Activated CD4-positive, alpha-beta T cell treated with anti-CD3 and anti-CD28 coated beads, Interleukin-10, Interleukin-2, amounts not matched to agents 100 ng/mL and 50 ng/mL, durations not matched to agents 16 hours and 8 hours (primary cell): ENCODE measurements at places on chromosomes 13 and 19.
A peak's percentile ranks its signal among the peaks of the same experiment; 100 is the strongest.

DNA sequence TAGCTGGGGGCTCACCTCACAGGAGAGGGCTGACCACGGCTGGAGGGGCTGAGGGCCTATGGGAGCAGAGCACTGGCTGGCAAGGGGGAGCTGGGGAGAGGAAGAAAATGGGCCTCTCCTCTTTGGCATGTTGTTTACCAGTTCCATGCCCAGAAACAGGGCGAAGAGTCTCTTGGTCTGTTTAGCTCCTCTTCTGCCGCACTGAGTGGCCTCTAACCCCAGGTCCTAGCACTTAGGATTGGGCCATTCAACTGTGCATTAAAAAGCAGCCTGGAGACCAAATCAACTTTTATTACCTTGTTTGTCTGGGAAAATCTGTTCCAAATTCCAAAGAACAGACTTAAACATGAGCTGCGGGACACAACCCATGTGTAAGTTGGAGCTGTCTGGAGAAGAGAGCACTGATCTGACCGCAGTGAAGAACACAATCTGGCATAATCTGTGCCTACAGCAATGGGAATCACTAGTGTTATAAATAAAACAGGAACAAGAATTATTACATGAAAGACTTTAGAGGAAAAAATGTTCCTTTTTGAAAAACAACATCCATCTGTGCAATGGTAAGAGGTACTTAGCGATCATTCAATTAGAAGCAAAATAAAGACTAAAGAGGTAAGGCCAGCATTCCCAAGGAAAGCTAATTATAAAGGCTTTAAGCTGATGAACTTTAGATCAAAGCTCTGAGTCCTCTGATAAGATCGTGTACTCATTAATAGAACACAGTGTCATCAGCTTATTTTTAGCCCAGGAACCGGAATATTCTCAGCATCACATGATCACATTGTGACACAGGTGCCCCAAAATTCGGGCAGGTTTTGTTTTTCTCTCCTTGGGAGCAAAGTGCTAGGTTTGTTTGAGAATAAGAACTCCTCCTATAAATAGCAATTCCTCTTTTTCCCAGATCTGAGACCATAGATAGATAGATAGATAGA, 243.2 kb downstream of the COL4A1 start:
- no peak for DNase-seq

GRCh38 chr19:49534632-49535385, 7.0 kb downstream of the RCN3 start:
- peak; percentile 24 for DNase-seq

- no peak for DNase-seq
These were observed 17.6 kb downstream of the NOVA2 start for GRCh38 chr19:45955905-45956608.

GRCh38 chr13:79392882-79393563, 13.0 kb downstream of the RBM26 start:
- DNase-seq, result peak; percentile 84

GRCh38 chr13:112972258-112972657, 3.2 kb downstream of the MCF2L start:
- no peak for DNase-seq

- DNase-seq, result no peak
These were observed 1556.6 kb upstream of the PRR20A start for GRCh38 chr13:55583953-55584593.

DNA sequence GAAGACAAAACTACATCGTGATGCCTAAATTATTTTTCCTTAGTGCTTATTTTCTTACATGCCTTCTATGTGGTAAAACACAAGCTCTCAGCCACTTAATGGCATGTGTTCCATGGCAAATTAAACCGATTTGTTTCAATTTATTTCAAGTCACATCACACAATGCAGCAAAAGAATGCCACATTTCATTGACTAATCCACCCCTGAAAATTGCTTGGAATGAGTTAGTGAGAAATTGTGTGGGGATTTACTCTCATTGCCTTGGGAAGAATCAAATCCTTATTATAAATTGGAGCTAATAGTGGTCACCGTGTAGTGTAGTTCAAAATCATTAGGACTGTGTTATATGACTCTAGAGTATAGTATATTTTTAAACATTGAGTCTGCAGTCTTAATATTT, 485.5 kb upstream of the KLHL1 start:
- no peak for DNase-seq

GRCh38 chr13:42420304-42420703, 148.4 kb downstream of the AKAP11 start:
- DNase-seq, result peak; percentile 69

DNA sequence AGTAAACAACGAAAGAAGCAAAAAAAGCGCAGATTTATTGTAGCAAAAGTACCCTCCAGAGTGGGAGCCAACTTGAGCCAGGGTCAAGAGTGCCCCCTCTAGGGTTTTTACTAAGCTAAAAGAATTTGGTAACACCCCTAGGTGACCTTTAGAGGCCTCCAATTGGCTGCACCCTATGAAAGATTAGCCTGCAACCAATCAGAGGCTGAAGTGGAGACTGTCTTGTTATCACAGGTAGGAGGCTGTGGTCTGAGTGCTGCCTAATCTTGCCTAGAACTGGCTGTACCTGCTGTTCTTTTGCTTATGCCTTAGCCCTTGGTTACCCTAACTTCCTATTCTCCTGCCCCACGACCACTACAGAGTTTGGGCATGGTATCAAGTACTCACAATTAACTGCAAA, 38.3 kb downstream of the ANKRD10 start:
- no peak for DNase-seq

DNA sequence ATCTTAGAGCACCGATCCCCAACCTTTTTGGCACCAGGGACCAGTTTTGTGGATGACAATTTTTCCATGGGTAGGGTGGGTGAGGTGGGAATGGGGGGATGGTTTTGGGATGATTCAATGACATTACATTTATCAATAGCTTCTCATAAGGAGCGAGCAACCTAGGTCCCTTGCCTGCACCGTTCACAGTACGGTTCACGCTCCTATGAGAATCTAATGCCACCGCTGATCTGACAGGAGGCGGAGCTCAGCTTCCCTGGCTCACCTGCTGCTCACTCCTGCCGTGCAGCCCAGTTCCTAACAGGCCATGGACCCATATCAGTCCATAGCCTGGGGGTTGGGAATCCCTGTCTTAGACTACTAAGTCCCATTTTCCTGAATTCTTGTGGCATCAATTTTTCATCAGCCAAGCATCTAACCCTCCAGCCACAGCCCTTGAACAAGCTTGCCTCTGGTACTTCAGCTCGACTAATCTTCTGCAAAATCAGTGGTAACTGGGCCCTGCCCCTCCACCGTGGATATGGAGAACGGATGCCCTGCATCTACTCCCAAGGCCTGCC, 37.0 kb upstream of the MAP3K10 start:
- no peak for DNase-seq

- DNase-seq, result no peak
These were observed 4.6 kb downstream of the RNASEH2B start for GRCh38 chr13:50914176-50914700.

- DNase-seq, result no peak
These were observed 33.7 kb downstream of the EEF1AKMT1 start for GRCh38 chr13:20740021-20740420.

DNA sequence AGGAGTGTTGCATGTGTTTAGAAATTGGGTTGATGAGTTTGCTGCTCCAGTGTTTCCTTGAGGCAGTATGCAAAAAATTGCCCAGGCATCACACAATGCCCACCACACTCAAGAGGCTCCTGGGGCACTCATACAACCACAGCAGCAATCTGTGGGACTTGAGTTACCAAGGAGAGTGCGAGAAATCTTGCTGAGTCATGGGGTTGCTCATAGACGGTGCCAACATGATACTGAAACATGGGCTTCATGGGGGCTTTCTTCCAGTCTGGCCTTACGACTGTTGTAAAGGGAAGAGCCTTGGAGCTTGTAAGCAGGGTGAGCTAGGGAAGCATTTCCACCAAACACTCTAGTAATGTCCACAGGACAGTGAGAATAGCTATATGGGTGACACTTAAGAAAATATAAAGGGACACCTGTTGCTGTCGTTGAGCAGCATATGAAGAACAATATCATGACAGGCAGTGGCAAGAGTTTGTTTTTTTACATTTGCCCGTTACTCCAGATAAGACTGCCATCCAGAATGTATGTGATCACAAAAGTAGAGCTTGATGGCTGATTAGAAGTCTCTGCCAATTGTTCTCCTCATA, 1237.4 kb downstream of the UQCRFS1 start:
- DNase-seq, result no peak

DNA sequence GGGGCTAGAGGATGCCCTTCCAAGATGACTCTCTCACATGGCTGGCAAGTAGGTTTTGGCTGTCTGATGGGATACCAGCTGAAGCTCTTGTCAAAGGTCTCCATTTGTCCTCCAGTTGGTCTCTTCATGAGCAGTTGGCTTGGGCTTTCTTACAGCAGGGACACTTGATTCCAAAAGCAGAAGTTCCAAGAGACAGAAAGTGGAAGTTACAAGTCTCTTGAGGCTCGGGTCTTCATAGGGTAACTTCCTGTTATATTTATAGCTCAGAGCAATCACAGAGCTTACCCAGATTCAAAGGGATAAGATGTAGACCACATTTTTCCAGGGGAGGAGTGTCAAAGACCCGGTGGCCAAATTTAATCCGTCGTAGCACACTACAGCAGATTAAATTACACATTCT, 440.0 kb downstream of the RFC3 start:
- DNase-seq, result no peak

GRCh38 chr13:81211713-81212112, 870.8 kb upstream of the SPRY2 start:
- DNase-seq, result no peak

GRCh38 chr13:47216176-47216822, 319.4 kb upstream of the HTR2A start:
- no peak for DNase-seq

DNA sequence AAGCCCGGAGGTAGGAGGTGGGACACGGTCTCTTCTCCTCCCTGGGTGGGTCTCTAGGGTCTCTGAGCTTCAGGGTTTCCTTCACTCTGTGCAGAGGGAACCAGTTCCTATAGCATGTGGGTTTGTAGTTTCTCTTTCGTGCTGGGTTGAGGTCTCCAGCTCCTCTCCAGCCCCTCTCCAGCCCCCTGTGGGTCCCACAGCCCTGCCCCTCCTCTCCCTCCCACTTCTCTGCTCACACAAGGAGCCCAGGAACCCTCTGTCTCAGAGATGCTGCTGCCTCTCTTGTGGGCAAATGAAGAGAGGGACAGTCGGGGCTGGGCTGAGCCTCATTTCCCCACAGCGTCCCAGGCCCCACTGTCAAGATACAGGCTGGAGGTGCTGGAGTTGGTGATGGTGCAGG, 1.4 kb downstream of the SIGLEC7 start:
- DNase-seq, result no peak

DNA sequence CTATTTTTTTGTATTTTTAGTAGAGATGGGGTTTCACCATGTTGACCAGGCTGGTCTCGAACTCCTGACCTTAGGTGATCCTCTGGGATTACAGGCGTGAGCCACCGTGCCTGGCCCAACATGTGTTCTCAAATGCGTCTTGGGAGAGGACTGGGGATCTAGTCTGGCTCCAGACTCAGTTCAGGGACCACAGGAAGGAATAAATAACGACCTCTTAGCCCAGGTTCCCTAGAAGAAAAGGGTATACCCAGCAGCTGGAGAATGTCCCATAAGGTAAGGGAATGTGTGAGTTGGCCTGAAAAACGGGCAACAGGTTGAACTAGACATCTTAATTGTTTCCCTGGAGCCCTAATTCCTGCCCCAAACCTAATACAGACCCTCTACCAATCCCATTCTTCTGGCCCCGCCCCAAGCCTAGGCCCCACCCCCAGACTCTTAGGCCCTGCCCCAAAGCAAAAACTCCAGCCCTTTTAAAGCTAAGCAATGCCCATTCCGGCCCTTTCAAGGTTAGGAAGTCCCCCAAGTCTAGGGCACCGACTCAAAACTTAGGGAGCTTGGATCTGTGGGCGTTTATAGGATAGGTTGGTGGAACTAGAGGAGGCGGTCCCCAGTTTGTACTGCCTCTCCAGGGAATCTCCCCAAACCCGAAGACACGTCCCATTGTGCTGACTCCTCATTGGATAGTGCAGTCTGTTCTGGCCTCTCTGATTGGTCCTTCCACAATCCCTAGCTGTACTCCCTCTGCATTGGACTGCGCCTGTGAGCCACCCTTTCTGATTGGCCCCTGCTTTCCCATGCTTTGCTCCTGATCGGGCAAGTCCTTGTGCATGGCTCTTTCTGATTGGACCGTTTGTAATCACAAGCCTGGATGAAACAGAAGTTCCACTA, 5.4 kb upstream of the LRFN1 start:
- no peak for DNase-seq

- DNase-seq, result no peak
These were observed 79.1 kb downstream of the ESD start for GRCh38 chr13:46717856-46718255.

DNA sequence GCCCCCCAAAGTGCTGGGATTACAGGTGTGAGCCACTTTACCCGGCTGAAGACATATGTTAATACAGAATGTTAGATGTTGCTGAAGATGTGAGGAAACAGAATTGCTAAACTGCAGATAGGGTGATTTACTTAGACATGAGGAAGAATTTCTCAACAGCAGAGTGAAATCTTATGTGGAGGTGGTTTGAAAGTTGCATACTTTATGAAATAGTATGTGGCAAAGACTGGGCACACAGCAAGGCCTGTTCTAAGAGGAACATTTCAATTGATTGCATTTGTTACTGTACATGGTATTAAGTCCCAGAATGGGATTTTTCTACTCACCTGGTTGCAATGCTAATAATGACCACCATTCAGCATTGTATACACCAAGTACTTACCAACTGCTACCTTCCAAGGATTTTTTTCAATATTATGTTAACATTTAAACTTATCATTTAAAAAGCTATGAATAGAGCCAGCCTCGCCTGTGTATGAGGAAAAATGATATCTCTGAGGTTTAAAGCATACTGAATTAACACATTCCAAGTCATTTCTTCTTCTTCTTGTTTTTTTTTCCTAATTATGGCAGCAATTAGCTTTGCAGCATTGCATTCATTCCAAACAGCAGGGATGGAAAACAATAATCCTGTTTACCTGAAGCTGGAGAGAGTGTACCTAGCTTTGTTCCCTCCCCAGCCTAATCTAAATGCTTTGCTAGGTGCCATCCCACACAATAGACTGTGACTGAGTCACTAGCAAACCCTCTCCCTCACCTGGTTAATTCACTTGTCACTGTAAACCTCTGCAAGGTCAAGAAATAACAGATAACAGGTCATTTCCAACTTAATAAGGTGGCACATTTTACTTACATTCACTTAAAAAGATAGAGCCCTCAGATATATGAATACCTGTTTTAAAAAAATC, 19.4 kb upstream of the KLF5 start:
- DNase-seq, result no peak

GRCh38 chr19:55303477-55303876, 19.7 kb downstream of the BRSK1 start:
- DNase-seq, result no peak

DNA sequence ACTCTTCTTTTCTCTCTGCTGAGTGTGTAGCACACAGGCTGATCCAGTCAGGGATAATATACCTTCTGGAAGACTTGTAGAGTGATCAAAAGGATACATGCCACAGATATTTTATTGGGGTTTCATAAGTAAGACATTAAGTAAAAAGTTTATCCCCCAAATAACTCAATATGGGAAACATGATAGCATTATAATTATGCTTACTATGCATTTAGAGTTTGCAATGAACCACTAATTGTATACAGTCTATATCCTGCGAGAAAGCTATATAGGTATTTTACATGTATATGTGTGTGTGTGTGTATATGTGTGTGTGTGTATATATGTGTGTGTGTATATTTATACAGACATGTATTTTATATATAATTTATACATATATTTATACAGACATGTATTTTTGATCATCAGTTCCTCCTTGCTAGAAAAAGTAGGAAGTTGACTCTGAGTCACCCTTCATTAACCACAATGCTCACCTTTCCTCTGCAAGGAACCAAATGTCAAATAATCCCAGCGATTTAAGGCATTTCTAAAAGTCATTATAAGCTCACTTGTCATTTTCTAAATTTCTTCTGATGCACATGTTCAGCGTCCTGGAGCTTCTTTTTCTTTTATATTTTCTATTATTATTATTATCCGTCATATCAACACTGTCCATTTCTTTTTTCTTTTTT, 312.5 kb upstream of the OBI1 start:
- no peak for DNase-seq
